T follicular helper cell (primary cell): ENCODE measurements at places on chromosomes 12 and 14.

- peak; percentile 16 for DNase-seq
Observed at GRCh38 chr12:112408621-112409020, 784 bp downstream of the RPL6 start.

- no peak for DNase-seq
Observed at GRCh38 chr12:331287-331686, 57.8 kb downstream of the KDM5A start.

DNA sequence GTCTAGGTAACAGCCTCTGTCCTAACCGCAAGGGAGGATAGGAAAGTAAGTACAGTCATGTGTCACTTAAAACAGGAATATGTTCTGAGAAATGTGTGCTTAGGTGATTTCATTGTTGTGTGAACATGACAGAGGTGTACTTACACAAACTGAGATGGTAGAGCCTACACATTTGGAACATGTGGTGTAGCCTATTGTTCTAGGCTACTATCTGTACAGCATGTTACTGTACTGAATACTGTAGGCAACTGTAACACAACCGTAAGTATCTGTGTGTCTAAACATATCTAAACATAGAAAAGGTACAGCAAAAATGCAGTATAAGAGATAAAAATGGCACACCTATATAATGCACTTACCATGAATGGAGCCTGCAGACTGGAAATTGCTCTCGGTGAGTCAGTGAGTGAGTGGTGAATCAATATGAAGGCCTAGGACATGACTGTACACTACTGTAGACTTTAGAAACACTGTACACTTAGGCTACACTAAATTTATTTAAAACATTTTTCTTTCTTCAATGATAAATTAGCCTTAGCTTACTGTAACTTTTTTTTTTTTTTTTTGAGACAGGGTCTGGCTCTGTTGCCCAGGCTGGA, 13.2 kb upstream of the MDM2 start:
- no peak for DNase-seq

- no peak for DNase-seq
Observed at GRCh38 chr14:65351493-65352194, 60.9 kb upstream of the FUT8 start.

GRCh38 chr12:132023658-132024057, 73.9 kb downstream of the EP400 start:
- no peak for DNase-seq

DNA sequence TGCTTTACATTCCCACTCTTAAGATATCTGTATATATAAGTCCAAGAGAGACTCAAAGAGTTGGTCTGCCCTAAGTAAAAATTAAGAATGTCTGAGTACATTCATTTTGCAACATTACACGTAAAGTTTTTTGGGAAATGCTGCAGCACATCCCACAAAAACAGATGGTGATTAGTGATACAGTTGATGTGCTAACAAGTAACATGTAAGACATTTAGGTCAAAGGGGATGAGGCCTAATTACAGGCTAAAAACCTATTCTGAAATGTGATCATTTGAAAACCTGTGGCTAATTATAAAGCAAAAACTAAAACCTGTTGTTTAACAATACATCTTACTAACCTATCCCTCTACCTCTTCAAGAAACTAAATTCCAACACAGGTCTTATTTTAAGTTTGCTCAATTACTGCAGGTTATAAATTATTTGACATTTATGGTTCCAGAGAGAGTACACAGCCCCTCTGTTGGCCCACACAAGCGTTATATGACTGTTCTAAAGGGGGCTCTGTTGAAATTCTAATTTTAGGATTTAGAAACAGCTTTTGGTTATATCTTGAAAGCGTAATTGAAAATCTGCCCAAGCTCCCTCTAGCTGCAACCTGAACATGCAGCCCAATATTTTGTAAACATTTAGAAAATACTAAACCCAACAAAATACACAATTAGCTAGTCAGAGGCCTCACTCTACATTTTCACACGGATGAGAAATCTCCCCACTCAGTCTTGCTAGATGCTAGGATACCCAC, 42.9 kb downstream of the BRAP start:
- no peak for DNase-seq

DNA sequence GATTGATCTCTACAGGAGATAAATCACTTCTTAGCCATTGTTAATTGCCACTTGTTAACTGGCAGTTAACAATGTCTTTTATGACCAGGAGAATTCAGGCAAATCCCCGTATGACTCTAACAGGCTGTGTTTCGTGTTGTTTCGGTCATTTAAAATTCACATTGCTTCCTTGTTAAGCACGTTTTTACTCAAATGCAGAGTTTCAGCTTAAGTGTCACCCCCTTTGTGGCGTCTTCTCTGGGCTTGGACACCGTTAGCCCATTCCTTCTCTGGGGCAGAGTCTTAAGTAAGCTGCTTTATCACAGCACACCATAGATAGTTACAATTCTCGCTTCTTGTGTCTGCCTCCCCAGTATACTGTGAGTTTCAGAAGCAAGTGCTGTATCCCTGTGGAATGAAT, 205.4 kb downstream of the EPS8 start:
- DNase-seq = no peak

GRCh38 chr12:116628989-116629388, 69.8 kb downstream of the MAP1LC3B2 start:
- no peak for DNase-seq

DNA sequence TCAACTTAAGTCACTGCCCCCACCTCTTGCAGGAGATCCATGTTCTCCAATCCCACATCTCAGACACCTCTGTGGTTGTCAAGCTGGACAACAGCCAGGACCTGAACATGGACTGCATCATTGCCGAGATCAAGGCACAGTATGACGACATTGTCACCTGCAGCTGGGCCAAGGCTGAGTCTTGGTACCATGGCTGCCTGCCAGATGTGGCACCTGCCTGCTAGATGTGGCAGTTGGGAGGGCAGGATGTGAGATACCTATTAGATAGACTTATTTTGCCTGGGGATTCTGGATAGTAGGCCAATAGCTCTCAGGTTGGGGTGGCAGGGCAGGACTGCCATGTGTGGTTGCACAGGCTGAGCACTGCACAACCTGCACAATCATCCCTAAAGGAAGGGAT, 7.9 kb upstream of the KRT86 start:
- DNase-seq = no peak
